ENCODE measurements at places on chromosomes 6 and 20.

DNA sequence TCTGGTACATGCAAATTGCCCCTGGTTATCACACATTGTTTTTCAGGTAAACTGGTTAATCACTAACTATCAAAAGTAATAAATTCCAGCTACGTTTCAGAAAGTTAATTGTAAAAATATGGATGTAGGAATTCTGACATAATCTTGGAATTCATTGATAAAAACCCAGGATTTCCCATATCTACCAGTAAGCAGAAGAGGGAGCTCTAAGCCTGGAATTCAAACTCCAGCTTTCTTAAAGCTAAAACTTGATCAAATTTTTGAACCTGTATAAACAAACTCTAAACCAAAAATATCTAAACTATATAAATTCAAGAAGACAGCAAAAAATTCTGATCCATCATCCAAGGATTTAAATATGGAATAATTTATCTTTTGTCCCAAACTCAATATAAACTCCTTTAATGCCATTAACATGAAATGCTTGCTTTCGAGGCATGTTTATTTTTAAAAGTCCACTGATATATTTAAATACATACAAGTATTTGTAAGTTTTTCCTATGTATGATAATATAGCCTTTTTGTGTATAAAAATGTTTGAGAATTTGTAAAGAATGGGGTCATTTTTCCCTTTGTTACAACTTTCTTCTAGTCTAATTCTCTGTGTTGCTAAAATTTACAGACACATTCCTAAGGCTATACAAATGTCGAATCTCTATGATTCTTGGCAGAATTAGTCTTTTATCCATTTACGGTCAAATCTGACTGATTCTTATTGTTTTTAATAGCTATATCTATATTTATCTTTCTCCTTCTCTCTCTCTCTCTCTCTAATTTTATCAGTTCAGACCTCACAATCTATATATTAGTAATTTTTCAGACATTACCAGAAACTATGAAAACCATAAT, 91.4 kb upstream of the RNF217 start:
- no peak for DNase-seq

DNA sequence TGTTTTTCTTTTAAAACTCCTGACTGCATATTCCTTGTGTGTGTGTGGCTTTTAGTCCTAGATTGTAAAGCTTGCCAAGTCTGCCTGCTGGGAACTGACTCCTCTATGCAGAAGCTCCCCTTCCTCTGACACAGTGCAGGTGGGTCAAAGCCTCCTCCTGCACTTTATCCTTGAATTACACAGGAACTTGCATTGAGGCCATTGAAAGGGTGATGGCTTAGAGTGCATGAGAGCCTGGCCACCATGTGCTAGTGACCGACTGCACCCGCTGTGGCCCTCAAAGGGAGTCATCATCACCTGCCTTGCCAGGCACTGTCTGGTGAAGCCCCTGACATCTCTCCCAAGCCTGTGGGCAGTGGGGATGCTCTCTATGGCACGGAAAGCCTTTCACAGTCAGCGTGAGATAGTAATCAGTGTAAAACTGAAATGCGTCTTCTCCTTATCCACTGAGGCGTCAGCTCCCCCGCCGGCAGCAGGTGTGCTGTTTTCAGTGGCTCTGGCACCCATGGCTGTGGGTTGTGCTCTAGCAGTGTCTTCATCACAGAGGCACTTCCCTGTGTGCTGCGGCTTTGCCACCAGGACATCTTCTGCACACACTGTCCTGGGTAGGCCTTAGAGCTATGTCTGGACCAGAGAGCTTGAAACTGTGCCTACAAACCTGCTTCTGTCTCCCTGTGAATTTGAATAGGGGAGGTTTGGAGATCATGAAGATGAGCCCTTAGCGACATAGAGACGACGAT, 87.9 kb downstream of the THBS2 start:
- DNase-seq, result no peak

GRCh38 chr6:157993076-157993475, 11.4 kb downstream of the SYNJ2 start:
- DNase-seq, result no peak

- no peak for DNase-seq
Observed at GRCh38 chr20:5364136-5364821, 47.5 kb upstream of the PROKR2 start.

DNA sequence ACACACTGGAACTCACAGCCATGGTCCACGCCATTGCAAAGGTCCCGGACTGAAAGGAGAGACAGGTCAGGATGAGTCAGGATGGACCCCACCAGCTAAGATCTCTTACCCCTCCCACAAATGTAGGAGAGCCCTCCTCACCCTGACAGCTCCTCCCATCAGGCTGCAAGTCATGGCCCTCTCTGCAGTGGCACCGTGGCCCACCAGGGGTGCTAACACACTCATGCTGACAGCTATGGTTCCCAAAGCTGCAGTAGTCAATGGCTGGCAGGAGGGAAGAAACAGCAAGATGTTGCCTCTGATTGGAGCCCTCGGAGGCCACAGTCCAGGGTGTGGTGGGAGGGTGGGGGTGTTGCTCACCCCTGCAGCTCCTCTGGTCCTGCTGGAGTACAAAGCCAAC, 5.7 kb upstream of the RBPJL start:
- no peak for DNase-seq

- no peak for DNase-seq
Observed at GRCh38 chr6:23177806-23178205, 608.4 kb downstream of the HDGFL1 start.

DNA sequence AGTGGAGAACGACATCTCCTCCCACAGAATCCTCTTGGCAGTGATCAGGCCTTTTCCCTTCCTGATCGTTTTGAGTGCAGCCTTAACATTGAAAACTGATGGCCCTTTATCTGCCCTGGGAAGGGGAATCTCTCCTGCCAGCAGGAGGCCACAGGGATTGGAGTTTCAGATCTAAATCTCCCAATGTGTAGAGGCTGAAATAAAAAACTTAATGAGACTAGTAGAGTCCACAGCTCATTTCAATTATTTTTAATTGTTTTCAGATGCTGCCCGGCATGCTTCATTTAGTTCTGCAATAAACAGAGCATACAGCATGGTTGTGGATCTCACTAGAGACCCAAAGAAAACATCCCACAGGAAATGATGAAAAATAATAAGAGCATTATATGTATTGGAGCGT, 662.2 kb upstream of the HS3ST5 start:
- DNase-seq, result no peak

DNA sequence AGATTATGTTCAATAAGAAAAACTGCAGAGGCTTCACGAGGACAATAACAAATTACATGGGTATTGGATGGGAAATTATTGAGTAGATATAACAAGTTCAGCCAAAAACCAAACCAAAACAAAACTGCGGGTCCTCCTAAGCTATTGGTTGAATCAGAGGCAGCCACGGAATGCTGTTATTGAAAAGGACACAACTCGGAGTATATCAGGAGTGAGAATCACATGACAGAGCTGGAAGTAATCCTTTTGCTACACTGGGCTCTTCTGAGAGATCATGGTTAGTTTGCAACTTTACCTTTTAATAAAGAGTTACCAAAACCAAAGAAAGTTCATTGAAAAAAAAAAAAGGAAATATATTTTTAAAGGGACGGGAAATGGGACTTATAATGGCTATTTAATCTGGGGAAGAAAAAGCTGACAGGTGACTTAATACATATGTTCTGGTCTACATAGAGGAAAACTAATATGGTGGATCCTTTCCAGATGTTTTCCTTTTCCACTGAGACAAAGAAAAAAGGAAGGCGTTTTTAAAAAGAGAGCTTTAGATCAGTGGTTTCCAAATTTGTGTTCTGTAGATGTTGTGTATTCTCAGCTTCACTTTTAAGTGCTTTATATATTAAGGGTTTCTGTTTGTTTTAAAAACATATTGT, 6.9 kb upstream of the CITED2 start:
- no peak for DNase-seq

GRCh38 chr6:159193923-159194322, 24.7 kb downstream of the FNDC1 start:
- DNase-seq, result no peak

All from T-helper 2 cell (primary cell).